Karpas-422 (cell line): ENCODE measurements at places on chromosomes 2 and 18.
A peak's percentile ranks its signal among the peaks of the same experiment; 100 is the strongest.

DNA sequence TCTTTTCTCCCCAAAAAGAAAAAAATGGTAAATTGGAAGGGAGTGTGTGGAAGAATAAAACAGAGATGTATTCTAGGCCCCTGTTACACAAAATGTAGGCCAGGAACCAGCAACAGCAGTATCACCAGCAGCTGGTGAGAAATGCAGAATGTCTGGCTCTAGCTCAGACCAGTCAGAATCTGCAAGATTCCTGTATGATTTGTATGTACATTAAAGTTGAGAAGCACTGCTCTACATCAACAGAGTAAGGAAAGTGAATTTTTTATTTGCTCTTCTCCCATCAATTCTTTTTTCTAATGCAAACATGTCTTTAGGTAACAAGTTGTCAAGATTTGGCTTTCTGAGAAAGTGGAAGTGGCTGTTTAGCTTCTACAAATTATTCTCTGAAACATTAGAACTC is 235.4 kb upstream of the FANCL start:
- H3K4me1 ChIP-seq = no peaks in the 10 kb centered on the region
- H3K27ac ChIP-seq = no peak overlapping the region
- DNase-seq = no peak
- H3K4me3 ChIP-seq = no peak overlapping the region
- H3K36me3 ChIP-seq = no peaks in the 10 kb centered on the region

- no peak overlapping the region for H3K27ac ChIP-seq
- no peaks in the 10 kb centered on the region for H3K4me1 ChIP-seq
- no peak overlapping the region for H3K4me3 ChIP-seq
- no peaks in the 10 kb centered on the region for H3K36me3 ChIP-seq
- H3K27me3 ChIP-seq = peaks cover 3% of the 10 kb centered on the region; the same call in 1 of the 2 replicates
These were observed 224.5 kb downstream of the CYP26B1 start for GRCh38 chr2:71923143-71923525.

DNA sequence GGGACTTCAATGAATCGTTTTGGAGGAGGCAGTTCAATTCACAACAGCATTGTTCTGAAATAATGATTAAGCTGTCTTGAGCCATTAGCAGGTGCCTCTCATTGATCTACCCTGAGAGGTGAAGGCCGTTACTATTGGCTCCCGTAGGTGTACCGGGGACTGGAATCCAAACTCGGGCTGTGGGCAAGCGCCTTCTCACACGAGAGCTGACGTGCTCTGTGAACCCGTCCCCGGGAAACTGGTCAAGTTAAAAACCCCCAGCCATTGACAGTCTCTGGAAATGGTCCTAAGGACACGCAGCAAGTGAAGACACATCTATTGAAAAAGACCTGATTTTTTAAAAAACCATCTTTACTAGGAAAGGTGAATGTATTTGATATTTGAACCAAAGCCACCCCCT is 8.1 kb upstream of the NFATC1 start:
- H3K27ac ChIP-seq = no peak overlapping the region
- no peaks in the 10 kb centered on the region; the same call in 1 of the 2 replicates for H3K4me1 ChIP-seq

DNA sequence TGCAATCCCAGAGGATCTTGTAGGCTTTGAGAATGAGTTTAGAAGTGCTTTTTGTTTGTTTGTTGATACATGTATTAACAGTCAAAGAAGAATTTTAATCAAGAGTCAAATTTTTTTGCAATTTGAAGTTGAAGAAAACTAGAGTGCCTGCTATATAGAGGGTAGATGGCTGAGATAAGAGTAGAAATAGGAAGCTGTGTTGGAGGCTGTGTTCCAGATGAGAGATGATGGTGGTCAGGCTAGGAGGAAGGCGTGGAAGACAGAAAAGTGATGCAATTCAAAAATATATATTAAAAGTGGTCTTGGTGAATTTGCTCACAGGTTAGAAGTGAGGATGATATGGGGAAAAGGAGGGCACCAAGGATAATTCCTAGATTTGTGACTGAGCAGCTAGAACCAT is 978.3 kb downstream of the BCL11A start:
- no peaks in the 10 kb centered on the region for H3K4me1 ChIP-seq
- H3K36me3 ChIP-seq = no peaks in the 10 kb centered on the region
- DNase-seq = no peak
- no peak overlapping the region for H3K27ac ChIP-seq
- H3K4me3 ChIP-seq = no peak overlapping the region
- no peaks in the 10 kb centered on the region for H3K27me3 ChIP-seq

GRCh38 chr18:59916746-59917145 is 16.9 kb downstream of the PMAIP1 start:
- no peaks in the 10 kb centered on the region for H3K36me3 ChIP-seq
- H3K4me3 ChIP-seq = no peak overlapping the region
- H3K4me1 ChIP-seq = peaks cover 34% of the 10 kb centered on the region
- H3K27me3 ChIP-seq = no peaks in the 10 kb centered on the region

DNA sequence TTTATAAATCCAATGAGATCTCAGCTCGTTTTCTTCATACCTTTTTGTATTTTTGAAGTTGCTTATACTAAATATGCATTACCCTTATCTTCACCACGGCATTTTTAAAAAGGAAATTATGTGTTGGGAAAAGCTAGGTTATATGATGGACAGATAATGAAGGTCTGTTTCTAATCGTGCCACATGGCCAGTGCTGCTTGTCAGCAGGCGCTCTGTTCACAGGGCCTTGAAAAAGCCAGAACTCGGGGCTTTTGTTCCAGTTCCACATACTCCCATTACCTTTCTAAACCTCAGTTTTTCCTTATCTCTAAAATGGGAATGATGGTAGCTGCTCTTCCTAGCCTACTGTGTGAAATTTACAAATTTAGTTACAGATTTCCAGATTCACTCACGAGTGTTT is 42.0 kb downstream of the EPAS1 start:
- no peak overlapping the region for H3K27ac ChIP-seq
- H3K36me3 ChIP-seq = no peaks in the 10 kb centered on the region
- no peak for DNase-seq
- no peak overlapping the region for H3K4me3 ChIP-seq
- no peaks in the 10 kb centered on the region for H3K27me3 ChIP-seq

DNA sequence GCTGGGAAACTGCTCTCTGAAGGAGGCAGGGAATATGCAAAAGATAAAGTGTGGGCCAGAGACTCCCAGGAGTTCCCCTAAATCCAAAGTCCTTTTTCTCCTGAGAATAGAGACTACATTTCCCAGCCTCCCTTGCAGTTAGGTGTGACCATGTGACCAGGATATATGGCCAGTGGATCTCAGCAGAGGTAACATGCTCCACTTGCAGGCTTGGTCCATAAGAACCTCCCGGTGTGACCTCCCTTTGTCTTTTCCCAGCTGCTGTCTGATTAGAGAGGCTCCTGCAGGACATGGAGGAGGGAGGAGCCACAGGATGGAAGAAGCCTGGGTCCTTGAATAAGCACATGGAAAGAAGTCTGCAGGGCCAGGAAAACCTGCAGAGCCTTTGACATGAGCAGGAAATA is 76.2 kb downstream of the TGFA start:
- H3K27ac ChIP-seq = no peak overlapping the region
- no peaks in the 10 kb centered on the region for H3K27me3 ChIP-seq
- H3K4me3 ChIP-seq = no peak overlapping the region
- no peak for DNase-seq
- H3K4me1 ChIP-seq = peaks cover 8% of the 10 kb centered on the region; the same call in 1 of the 2 replicates

- no peak overlapping the region for H3K27ac ChIP-seq
- no peaks in the 10 kb centered on the region for H3K4me1 ChIP-seq
- no peaks in the 10 kb centered on the region for H3K27me3 ChIP-seq
- DNase-seq = peak; percentile 74
- no peak overlapping the region for H3K4me3 ChIP-seq
These were observed 49.0 kb upstream of the GLI2 start for GRCh38 chr2:120686511-120687168.

GRCh38 chr2:45220227-45220626 is 211.0 kb upstream of the SIX2 start:
- no peaks in the 10 kb centered on the region for H3K36me3 ChIP-seq
- DNase-seq = no peak
- no peak overlapping the region for H3K27ac ChIP-seq

- no peaks in the 10 kb centered on the region for H3K27me3 ChIP-seq
- DNase-seq = no peak
- H3K4me3 ChIP-seq = no peak overlapping the region
These were observed 511.2 kb downstream of the SOX11 start for GRCh38 chr2:6203291-6203959.

- DNase-seq = no peak
- H3K27ac ChIP-seq = no peak overlapping the region
- peaks cover 4% of the 10 kb centered on the region for H3K4me1 ChIP-seq
These were observed 7.3 kb downstream of the ALPP start for GRCh38 chr2:232385660-232386489.

DNA sequence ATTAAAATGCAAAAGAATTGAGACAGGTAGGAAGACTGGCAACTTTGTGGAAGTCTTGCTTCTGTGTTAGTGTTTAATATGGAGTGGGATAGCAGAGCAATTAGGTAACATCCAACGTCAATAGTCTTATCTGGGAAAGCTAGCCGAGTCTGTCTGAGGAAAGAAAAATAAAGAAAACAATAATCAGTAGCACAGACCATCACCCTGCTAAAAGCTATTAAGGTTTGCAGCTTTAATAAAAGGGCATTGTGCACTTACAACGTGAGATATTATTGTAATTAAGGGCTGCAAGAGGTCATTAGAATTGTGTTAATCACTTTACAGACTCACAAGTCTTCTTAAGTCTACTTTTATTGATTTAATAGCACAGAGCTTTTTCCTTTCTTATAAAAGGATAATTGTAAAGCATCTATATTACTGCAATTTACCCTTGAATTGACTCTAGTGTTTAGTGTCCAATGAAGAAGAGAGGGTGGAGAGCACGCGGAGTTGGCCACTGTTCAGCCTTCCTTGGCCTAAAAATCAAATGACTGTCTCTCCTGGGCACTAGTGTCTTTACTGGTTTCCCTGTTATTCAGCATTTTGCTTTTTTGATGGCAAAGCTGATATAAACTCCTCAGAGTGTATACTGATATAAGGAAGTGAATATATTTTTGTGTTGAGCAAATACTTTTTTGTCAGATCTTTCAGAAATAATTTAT is 2.0 kb downstream of the CDH7 start:
- H3K36me3 ChIP-seq = no peaks in the 10 kb centered on the region
- H3K4me3 ChIP-seq = no peak overlapping the region
- no peaks in the 10 kb centered on the region for H3K4me1 ChIP-seq
- no peak overlapping the region for H3K27ac ChIP-seq
- H3K27me3 ChIP-seq = no peaks in the 10 kb centered on the region

DNA sequence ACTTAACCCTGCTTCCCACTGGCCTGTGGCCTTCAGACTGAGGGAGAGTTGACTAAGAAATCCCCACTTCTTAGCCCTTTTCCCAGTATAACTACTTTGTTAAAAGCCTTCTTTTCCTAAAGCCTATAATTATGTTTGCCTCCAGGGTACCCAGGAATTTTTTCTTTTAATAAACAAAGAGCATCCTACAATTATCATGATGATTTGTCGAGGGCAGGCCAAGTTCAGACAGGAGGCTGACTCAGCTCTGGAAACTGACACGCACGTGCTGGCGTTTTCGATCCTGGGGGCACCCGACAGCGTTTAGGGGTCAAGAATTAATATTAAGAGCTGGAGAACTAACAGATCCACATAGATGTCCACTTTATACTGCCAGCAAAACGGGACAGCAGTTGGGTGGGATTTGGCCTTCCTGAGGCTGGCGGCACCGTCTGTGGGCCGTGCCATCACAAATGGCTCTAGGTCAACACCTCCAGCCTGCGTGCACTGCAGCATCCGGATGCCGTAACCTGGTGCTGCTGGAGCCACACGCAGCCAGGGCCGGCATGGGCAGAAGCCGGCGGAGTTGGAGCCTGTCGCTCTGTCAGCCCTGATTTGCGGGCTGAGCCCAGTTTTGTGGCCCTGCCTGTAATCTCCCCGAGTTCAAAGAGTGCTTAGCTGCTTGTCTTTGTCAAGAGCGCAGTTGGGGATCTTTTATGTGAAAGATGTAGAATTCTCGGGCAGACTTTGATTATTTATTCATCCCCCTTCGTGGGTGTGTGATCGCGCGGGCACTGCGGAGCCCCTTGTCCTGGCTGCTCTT is 191.0 kb downstream of the GLI2 start:
- H3K4me3 ChIP-seq = no peak overlapping the region
- no peak for DNase-seq
- no peaks in the 10 kb centered on the region for H3K4me1 ChIP-seq
- H3K27ac ChIP-seq = no peak overlapping the region
- no peaks in the 10 kb centered on the region for H3K36me3 ChIP-seq

- DNase-seq = no peak
- no peaks in the 10 kb centered on the region for H3K27me3 ChIP-seq
- H3K27ac ChIP-seq = no peak overlapping the region
These were observed 54.1 kb upstream of the AQP4 start for GRCh38 chr18:26919627-26920026.

DNA sequence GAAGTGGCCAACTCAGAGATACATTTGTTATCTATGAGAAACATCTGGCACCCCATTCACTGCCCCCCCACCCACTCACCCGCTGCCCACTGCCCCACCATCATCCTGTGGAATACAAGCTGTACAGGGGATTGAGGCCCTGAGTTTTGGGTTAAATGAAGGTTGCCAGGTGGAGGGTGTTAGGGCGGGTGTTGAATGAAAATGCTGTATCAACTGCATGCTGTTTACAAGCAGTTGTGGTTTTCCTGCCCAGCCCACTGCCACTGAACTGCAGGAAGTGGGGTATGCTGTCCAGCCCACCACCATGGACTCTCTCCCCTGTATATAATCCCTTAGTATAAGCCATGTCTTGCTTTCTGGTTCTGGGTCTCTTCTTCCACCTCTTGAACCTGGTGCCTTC is 481.9 kb downstream of the METTL4 start:
- no peaks in the 10 kb centered on the region for H3K27me3 ChIP-seq
- H3K4me3 ChIP-seq = no peak overlapping the region
- DNase-seq = no peak
- no peaks in the 10 kb centered on the region for H3K4me1 ChIP-seq

- no peaks in the 10 kb centered on the region for H3K36me3 ChIP-seq
- no peak overlapping the region for H3K27ac ChIP-seq
- no peak overlapping the region for H3K4me3 ChIP-seq
- peaks cover 8% of the 10 kb centered on the region; the same call in 1 of the 2 replicates for H3K4me1 ChIP-seq
These were observed 38.9 kb upstream of the MGAT4A start for GRCh38 chr2:98769784-98770183.

DNA sequence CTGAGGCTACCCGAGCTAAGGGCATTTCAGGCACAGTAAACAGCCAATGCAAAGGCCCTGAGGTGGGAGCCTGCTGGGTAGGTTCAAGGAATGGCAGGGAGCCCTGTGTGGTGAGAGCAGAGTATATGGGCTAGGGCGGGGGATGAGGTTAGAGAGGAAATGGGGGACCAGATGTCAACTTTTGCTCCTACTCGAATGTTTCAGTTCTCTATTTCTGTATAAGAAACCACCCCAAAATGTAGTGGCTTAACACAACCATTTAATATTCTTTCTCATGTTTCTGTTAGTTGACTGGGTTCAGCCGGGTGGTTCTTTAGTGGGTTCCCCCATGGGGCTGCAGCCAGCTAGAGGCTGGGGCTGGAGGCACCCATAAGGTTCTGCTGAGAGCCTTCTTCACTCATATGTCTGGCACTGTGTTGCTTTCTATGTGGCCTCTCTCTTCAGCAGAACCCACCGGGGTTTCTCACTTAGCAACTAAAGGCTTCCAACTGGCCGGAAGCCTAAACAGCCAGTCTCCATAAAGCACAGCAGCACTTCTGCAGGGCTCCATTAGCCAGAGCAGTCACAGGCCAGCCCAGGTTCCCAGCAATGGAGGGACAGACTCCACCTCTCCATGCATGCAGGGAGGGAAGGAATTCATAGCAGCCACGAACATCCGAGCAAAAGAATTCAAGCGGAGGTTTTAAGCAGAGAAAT is 5.6 kb upstream of the ATOH8 start:
- peaks cover 15% of the 10 kb centered on the region for H3K4me1 ChIP-seq
- no peak overlapping the region for H3K27ac ChIP-seq
- no peaks in the 10 kb centered on the region for H3K36me3 ChIP-seq
